ENCODE measurements at places on chromosomes 7 and 10.

GRCh38 chr7:131057794-131058070 lies 269.9 kb upstream of the MKLN1 start:
- DNase-seq = no peak

GRCh38 chr7:151608031-151608551 lies 88.4 kb upstream of the RHEB start:
- DNase-seq = no peak

GRCh38 chr10:4201866-4202825 lies 417.1 kb upstream of the KLF6 start:
- no peak for DNase-seq

DNA sequence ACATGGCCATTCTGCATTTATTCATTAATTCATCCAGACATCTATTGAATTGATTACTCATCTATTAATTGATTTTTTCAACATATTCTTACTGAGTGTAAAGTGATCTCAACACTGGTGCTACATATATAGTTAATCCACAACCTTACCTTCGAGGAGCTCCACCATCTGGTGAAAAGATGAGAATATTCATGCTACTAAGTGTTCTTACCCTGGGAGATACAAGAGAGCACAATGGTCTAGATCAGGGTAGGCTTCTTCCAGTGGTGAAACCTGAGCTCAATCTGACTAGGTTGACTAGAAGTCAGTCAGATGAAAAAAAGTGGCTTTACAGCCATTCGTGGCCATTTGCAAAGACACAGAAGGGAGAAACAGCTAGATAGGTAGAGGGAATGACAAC lies 507.4 kb downstream of the ANKRD7 start:
- DNase-seq = no peak

- no peak for DNase-seq
These were observed 857 bp downstream of the INTS15 start for GRCh38 chr7:6590645-6591110.
